ENCODE measurements at places on chromosomes 3 and 15.

DNA sequence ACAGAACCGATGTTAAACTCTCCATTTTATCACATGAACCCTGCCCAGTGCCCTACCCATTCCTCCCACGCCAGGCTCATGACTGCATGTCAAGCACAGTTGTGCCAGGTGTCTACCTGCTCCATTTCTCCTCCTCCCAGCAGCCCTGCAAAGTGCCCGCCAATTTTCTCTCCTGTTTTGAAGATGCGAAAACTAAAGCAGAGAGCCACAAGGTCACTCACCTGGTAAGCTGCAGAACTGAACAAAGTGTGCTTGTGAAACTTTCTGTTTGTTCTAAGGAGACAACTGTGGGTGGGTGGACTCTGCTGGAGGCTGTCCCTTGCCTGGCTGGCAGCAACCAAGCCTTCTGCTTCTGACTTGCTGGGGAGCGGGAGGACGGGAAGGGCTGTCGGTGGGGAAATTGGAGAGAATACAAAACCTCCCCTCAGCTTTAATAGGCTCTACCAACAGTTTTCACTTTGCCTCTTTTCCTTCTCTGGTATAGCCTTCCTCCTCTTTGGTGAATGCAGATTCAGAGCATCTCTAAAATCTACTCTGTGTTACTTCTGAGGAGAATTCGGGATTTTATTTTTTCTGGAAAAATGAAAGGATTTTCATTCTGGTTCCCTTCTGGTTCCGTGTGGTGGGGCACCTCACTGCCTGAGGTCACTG lies 23.0 kb downstream of the LIMD1 start:
- DNase-seq, result no peak

DNA sequence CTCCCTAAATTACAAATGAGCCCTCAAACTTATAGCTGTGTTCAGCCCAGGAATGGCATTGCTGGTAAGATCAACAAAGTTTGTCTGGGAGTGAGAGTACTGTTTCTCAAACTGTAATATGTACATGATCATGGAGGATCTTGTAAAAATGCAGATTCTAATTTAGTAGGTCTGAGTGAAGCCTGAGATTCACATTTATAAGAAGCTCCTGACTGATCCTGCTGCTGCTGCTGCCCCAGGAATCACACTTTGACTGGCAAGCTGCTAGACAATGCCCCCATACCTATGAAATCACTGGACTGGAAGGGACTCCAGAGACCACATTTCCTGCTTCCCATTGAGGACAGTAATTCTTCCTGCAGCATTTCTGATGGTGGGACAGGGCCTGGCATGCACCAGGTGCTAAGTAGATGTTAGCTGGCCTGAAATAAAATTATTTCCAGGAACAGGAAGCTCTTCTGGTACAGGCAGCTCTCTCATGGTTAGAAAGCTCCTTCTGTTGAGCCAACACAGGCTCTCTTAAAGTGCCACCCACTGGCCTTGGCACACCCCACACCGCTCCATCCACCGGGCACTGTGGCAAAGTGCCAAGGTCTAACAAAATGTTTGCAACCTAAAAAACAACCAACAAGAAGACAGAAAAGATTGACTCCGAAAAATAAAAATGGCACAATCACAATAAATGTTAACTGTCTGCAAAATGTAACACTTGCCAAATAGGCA lies 36.7 kb upstream of the ZNF710 start:
- DNase-seq, result no peak

DNA sequence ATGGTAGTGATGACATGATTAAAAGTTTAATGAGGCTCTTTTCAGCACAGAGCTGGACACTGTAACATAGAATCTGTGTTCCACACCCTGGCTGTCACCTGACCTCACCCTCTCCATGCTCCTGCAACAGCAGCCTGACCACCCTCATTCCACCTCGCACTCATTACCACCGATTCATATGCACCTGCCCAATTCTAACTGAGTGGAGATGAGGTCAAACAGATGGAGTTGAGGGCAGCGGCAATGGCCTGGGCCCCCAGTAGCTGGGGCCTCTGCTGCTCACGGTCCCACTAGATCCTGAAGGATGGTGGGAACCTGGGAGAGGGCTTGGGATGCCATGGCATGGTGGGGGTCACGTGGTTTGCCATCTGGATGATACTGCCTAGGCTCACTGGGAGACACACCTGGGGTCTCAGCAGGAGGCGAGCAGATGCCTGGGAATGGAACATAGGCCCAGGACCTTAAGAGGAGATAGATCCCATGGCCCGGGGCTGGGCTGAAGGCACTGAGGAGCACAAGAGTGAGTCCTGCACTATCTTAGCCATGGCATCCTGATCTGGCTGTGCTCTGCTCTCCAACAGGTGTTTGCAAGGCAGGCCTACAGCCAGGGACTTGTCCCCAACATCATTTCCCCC lies 1.3 kb downstream of the SCN5A start:
- DNase-seq, result no peak

DNA sequence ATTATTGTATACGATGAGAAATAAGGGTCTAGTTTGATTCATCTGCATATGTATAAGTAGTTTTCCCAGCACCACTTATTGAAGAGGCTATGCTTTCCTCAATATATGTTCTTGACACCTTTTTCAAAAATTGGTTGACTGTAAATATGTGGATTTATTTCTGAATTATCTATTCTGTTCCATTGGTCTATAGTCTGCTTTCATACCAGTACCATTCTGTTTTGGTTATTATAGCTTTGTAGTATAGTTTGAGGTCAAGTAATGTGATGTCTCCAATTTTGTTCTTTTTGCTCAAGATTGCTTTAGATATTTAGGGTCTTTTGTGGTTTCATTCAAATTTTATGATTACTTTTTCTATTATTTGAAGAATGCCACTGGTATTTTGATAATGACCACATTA lies 103.8 kb upstream of the LIPC start:
- no peak for DNase-seq

DNA sequence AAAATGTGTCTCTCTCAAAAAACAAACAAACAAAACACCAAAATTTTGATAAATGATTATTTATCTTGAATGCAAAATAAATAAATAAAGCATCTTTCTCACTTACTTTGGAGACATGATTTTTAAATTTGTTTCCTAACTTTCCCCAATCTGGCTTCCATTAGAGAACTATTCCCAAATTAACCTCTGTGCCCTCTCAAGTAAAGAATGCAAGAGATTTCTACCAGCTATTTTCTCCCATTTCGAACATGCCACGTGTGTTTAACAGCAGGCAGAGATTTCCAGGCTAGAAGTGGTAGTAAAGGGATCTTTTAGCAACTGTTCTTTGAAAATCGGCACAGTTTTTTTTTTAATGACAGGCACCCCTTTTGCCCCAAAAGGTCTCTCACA lies 269.1 kb downstream of the SHQ1 start:
- no peak for DNase-seq

DNA sequence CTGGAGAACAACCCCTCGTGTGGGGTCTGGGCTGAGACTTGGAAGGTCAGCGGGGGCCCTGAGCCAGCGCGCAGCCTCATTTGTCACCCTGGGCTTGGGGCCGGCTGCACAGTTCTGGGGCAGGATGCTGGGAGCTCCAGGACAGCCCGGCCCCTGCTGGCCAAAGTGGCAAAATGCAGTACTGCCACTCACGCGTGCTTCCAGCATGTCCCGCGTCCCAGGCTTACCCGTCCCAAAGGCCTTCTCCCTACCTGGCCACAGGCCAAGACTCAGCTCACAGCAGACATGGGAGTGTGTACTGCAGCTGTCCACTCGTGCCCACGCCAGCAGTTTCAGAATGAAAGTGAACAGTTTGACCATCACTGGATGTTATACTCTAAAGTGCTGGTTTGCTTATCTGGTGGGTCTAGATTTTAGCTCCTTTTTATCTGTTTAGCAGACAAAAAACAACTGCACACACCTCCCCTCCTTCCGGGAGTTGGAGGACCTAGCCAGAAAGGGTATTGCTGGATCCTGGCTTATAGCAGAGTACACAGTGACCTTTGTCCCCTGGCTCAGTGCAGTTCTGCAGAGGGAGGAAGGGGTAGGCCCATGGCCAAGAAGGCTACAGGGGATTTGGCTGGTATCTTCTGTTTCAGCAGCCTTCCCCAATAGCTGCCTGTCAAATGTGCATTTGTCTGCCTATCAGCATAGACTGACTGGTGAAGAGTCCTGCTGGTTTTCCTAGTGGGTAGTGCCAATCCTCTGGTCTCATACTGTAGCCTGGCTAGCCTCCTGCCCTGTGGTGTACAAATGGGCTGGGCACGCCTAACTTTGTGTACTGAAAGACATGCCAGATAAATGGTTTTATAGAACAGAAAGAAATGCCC lies 23.2 kb upstream of the IP6K2 start:
- DNase-seq, result no peak

DNA sequence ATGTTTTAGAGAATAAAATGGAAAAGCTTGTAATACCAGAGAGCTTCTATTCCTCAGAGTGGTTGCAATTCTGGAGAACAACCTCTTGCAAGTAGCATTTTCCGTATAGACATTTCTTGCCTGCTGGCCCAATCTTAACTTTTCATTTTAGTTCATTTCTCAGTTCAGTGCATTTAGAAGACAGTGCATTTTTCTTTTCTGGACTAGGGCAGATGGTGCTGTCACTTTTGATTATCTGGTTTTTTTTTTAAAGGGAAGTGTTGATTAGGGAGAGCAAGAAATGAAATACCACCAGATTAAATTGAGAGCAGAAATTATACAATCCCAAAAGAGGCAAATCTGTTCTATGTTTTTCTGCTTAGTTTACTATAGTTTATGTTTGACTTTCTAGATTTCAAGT lies 172.7 kb downstream of the GHSR start:
- no peak for DNase-seq

DNA sequence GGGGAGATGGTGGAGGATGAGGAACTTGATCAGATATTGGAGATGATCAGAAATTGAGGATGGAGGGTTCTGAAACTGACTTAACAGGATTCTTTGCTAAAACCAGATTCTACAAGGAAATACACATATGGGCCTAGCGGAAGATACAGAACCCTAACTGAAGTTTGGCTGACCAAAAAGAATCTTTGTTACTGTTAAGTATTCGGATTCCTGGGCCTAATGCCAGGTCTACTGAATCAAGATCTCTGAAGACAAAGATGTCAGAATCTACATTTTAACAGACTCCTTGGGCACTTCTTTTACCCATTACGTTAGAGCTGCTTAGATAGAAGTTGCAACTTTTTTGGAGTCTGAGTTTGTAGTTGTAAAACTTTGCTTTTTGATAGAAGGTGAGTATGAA lies 137.7 kb downstream of the FNDC3B start:
- no peak for DNase-seq

DNA sequence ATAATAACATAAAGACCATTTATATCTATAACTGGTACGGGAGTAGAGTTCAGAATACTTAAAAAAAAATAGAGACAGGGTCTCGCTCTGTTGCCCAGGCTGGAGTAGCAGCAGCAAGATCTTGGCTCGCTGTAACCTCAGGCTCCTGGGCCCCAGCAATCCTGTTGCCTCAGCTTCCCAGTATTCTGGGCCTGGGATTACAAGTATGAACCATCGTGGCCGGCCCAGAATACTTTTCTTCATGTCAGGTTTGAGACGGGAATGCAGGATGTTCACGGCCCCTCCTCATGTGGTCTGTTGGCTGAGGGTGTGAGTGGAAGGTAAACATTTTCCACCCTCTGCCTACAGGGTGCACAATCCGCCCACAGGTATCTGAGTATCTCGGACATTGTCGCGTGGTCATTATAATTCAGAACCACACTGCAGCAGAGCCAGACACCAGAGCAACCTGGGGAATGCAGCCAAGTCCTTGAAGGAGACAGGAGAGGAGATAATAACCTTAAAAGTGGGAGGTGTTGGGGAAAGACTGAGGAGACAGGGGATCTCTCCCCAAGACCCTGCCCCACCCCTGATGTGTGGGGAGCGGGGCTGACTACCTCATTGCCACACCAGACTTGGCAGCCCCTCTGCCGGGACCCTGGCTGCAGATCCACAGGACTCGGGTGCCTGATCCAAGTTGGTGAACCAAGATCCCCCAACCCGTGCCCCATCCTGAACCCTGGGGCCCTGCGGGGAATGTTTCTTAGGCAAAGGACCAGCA lies 106.8 kb downstream of the ADCY5 start:
- DNase-seq, result no peak

GRCh38 chr3:118833075-118833474 lies 201.6 kb downstream of the IGSF11 start:
- DNase-seq, result no peak

DNA sequence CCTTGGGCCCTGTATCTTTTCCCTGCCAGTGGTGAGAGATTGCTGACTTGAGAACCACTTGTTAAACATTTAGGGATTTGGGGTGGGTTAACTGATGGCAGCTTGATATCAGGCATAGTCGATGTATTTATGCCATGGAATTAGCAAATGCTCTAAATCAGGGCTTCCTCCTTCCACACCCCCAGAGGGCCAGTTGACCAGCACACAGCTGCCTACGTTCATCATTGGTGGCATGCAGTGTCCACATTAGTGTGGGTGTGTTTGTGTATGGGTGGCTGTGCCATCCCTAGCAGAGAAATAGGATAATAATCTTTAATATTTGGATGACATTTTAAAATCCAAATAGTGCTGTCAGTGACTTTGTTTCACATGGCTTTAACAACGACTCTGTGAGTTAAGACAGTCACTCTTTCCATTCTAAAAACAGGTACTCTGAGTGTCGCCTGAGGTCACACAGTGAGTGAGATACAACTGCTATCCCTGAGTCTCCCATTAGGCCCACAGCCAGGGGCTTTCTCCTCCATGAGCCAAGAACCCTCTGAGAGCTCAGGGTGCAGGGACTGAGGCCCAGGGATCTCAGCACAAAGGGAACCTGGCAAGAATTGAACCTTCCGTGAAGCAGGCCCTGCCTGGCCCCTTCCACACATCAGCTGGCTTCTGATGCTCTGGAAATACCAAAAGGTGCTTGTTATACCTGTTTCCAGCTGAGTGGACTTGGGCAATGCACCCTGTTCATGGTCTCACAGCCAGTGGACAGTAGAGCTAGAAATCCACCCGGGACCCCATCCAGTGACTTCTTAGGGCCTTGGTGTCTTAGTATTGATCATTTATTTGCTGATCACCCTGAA lies 4.3 kb upstream of the LTF start:
- no peak for DNase-seq

GRCh38 chr3:45612918-45613602 lies 18.5 kb downstream of the LIMD1 start:
- no peak for DNase-seq

DNA sequence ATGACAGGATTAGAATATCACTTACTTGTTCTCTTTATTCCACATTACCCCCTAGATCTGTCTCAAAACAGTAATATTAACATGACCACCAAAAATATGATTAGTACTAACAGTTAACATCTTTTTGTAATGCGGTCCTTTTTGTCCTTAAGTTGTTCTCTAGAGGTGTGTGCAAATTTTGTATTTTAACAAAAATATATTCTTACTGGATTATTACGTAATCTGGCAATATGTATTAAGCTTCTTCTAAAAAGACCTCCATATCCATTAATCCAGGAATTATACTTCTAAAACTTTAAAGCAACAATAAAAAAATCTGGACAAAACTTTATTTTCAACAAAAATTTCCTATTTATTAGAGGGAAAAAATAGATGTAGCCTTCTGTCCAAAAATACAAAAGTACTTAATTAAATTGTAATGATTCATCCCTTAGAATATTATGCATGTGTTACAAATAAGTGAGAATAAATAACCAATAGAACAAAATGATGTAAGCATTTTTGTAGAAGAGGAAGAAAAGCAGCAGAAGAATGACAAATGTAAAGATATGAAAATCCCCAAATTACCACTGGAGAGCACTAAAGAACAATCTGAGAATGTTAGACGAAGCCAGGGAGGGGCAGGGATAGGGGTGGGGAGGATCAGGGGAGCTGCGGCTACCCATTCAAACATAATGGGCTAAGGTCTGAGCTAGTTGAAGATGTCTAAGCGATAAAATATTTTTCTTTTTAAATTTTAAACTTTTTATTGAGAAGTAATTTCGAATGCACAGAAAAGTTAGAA lies 945.6 kb downstream of the MCTP2 start:
- no peak for DNase-seq

GRCh38 chr3:145899241-145899640 lies 261.7 kb downstream of the PLOD2 start:
- no peak for DNase-seq
